ELF-1 (cell line): ENCODE measurements at places on chromosomes 12 and 14.

- DNase-seq = peak; percentile 59
These were observed 27.4 kb downstream of the SRRM4 start for GRCh38 chr12:119008691-119009221.

DNA sequence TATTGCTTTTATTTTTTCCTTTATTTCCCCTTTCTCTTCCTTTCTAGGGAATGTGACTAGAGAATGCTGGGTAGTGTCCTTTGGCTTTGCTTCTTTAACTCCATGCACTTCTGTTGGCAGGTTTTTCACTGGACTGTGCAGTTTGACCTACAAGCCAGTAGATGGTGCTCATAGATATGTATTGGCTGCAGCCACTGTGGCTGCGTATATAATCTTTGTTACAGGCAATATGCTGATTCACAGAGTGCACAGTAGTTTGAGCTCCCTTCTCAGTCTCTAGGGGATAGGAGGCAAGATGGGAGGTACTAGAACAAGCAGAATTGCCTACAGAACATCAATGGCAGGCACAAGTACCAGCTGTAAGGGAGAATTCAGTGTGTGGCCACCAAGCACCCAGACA is 503.5 kb downstream of the LRFN5 start:
- peak; percentile 29 for DNase-seq

DNA sequence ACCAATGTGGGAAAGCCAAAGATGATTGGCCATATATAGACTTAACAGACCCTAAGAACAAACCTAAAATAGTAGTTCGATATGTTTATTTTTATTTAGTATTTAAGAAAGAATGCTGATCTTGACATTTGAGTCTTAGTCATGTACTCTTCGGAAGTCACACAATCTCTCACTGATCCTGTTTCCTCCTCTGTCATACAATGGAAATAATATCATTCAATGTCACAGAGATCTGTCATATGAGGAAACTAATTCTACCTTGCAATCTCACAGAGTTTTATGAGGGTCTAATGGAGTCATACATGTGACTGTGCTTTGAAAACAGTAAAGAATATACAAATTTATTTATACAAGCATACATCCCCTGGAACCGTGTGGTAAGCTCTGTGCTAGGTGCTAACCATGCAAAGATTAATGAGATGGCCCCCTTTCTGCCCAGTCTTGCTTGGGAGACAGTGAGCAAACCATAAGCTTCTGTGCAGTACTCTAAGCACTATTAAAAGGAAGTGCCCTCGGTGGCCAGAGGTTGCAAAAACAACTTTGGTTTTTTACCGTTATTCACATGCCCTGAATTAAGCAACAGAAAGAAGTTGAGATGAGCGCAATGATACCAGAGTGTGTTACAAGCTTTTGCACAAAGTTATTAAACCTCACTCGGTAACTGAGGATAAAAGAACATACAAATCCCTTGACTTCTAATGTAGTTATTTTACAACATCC is 1.7 kb upstream of the LIN7A start:
- DNase-seq = no peak

DNA sequence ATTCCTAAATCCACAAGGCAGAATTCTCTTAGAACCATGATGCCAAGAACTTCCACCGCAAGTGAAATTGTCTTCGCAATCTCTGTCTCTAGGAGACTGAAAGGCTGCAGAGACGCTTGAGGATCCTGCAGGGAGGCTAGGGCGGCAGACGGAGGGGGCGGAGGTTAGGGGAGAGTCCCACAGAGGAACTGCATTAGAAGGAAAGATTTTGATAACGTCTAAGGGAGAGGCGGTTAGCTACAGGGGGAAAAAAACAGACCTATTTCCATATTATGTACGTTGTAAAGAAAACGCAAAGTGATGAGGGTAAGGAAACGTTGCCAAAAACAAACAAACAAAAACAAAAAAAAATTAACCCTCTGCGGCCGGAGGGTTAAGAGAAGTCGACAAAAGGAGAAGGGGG is 595 bp downstream of the KLHL28 start:
- DNase-seq = peak; percentile 26

- no peak for DNase-seq
These were observed 187.2 kb downstream of the SYNE2 start for GRCh38 chr14:64040044-64040443.

DNA sequence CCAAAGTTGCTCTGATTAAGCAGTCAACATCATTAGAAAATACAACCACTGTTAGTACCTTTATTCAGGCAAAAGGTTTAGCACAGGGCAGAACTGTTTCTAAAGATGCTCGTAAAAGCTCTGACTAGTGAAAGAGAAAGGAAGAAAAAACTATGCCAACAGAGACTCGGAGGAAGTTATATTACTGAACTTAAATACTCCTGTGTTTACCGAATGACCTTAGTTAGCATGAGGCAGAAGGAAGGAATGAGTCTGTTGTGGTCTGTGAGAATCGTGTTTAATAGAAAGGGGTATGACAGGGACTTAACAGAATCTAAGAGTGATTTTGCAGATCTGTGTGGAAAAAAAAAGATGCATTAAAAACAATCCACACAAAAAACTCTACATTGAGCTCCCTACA is 84.1 kb upstream of the OVCH1 start:
- no peak for DNase-seq

DNA sequence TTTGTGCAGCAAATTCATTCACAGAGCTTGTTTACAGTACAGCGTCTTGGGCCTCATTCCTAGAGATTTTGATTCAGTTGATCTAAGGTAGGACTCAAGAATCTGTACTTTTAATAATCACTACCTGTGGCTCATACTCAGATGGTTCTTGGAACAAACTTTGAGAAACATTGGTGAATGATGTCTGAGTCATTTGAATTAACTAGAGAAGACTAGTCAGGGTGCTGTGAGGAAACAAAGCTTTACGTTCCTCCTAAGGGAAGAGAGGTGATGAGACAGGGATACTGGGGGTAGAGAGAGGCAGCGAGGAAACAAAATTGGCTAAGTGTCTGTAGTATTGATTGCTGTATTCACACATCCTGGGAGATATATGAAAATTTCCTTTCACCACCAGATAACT is 109.4 kb downstream of the SLC15A5 start:
- no peak for DNase-seq

DNA sequence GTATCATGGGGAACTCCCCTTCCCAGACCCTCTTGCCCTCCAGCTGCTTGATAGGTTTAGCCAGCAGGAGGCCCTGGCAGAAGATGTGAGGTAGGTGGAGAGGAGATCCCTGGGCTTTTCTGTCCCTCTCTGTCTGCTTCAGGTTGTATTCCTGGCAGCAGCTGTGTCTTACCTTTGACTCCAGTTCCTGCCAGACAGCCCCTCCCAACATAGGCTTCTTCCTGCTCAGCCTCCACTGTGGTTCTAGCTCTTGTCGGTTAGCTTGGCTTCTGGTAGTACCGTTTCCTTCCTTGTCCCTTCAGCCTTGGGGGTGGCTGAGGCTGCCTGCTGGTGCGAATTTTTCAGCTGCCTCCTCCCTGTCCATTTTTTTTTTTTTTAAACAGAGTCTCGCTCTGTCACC is 215.7 kb upstream of the CRY1 start:
- DNase-seq = no peak

DNA sequence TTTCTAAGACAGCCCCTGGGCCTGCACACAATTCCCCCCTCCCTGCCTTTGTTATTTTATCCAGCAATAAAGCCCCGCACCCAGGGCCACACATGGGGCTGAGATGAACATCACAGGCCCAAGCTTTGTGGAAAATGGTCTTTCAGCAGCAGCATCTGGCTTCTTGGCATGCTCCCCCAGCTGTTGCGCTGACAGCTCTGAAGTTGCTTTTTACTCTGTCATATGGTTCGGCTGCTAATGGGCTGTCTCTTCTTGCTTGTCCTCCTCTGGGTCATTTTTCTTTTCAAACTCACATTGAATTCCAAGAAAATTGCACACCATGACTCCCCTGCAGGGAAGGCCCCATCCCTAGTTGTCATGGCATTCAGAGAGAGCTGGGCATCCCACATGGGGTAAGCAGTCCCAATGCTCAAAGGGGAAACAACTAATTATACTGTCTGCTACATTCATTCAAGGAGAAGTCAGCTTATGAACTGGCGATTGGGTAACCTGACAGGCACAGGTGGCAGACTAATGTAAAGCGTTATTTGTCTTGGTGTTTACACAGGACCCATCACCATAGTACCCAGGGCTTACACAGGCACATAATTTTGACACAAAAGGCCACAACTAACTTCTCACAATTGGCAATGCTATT is 74.0 kb upstream of the CDKN3 start:
- DNase-seq = no peak

GRCh38 chr14:68380329-68380741 is 412.5 kb downstream of the ZFP36L1 start:
- DNase-seq = no peak

DNA sequence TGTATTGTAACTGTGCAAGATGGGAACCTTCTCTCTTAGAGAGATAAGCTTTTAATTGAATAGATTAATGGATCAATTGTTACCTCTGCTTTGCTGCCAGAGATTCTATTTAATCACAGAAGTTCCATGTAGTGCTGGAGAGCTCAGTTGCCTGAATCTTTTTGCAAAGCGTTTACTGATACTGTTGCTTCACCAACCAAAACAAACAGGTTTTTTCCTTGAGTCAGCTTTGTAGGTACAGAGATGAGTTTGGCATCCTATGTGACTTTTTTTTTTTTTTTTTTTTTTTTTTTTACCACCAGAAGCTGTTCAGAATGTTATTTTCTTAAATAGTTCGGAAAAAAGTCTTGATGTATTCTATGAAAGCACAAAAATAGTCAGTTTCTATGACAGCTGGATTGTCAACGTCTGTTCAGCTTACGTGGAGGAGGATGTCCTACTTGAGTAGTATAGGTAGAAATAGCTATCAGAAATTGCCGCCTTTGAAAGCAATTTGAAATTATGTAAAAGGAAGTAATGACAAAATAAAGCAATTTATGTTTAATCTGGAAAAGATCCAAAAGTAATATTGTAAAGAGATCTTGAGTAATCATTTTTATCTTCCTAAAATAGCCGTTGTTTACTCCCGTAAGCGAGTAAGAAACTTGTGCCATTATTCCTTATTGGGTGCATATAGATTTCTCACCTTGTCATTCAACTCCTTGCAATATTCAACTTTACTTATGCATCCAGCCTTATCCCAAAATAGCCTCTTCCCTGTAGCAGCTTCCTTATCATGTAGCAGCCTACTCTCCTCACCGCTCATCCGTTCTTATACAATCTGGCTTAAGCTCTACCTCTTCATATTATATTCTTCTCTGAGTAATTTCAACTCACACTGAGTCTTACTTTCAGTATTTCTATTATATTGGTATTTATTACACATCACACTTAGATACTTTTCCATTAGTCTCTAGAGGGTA is 5.2 kb downstream of the LRRK2 start:
- DNase-seq = no peak

DNA sequence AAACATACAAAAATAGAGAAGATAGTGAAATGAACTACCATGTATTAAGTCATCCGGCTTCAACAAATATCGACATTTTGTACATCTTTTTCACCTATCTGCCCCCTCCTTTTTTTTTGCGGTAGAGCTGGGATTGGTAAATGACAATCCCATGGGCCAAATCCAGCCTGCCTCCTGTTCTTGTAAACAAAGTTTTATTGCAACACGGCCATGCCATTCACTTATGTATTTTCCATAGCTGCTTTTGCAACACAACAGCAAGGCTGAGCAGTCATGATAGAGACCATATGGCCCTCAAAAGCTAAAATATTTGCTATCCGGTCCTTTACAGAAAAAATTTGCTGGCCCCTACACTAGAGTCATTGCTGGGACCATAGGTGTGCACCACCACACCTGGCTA is 58.1 kb upstream of the PLEKHG3 start:
- no peak for DNase-seq

DNA sequence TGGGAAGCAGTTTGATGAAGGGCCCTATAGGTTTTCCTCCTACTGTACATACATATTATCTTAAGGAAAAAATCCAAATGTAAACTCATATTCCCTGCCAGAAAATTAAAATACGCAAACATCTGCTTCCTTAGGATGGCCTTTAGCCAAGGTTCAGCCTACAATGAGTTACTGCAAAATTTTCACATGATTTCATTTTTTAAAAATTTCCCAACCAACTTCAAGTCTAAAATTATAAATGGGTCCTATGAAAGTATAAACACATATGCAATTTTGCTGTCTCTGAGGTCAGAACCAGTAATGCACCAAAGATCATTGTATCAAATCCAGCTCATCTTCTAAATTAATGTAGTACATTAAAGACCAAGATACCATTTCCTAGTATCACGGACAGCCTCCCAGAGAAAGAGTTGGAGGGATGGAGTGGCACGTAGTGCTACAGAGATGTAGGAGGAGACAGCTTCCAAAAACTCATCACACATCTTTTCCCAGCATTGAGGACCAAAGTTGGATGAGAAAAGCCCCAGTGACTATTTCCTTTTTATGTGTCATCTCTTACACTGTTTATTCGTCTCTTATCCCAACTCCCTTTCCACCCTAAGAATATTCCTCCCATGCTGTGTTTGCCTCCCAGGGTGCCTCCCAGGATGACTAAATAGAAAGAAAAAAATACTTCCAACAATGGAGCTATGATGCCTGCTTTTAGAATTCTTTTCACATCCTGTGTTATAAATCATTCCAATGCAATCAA is 92.3 kb upstream of the SLCO1C1 start:
- no peak for DNase-seq

- no peak for DNase-seq
These were observed 1613.4 kb upstream of the SEL1L start for GRCh38 chr14:83147006-83147405.

- DNase-seq = peak; percentile 81
These were observed 12.1 kb downstream of the ACADS start for GRCh38 chr12:120737557-120738251.

GRCh38 chr14:37232907-37233481 is 35.3 kb downstream of the MIPOL1 start:
- DNase-seq = no peak

DNA sequence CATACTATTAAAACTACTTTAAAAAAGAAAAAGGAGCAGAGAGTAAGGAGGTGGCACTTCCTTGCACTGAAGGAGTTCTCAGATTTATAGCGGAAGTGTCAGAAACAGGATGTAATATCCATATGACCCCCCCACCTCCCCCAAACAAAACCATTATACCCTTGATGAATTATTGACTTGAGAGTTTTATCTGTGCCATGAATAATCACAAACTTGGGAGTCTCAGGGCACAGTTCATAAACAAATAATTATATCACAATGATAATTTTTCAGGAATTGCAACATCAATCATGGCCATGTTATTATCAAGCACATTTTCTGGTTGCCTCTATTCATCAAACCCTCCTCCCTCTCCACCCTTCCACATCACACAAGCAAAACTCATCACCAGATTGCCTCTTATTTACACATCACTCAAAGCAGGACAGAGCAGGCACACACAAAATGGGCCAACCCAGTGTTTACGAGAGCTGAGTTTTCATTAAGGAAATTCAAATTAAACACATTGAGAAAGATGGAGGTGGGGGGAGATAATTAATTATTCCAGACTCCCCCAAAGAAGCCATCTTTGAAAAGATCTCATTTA is 141.4 kb downstream of the EGLN3 start:
- no peak for DNase-seq

GRCh38 chr14:63951021-63951420 is 98.2 kb downstream of the SYNE2 start:
- peak; percentile 5 for DNase-seq
